ENCODE measurements at places on chromosomes 7 and 10.

GRCh38 chr10:21347043-21347784 lies 178.3 kb downstream of the SKIDA1 start:
- DNase-seq, result no peak

DNA sequence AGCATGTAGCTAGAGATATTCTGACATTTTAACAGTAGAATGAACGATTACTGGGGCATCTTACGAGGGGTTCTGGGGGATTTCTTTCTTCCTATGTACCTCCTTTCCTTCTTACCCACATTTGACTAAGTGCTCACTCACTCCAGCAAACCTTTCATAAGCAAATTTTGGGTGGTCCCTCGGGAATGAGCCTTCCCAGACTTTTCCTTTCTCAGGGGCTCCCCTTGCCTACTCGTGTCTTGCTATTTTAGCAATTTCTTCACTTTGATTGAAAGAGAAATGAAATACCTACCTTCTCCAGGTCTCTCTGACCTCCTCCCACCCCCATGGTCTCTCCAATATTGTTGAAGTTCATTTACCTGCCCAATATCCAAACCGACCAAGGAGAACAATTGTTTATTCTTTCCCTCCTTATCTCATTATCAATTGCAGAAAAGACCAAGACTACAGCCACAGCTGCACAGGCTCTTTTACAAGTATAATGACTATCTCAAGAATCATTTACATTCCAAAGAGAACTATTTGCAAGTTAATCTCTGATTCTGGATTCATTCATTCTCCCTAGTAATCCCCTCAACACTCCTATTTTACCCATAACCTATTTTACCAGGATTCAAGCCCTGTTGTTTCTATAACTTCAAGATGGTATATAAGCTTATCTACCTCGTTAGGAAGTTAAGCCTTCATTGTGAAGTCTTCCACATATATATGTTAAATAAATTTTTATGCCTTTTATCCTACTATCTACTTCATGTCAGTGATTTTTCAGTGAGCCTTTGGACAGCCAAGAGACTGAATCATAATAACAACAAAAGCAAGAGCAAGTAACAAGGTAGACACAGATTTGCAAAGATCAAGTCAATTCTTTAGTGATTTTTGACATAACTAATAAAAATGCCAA lies 480.6 kb downstream of the IPMK start:
- DNase-seq, result no peak

DNA sequence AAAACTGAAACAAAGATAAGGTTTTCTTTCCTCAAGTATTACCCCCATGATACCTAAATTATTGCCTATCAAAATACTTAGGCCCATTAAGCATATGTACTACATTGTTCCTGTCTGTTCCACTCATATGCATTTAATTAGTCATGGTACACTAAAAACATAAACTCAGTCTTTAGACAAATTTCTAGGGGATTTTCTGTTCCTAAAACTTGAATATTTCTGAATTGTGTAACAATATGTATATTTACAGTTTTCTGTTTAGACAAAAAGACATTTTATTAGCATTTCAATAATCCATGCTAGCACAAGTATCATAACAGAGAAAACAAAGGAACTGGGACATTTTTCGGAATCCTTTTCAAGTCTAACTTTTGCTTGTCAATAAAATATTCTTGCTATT lies 234.2 kb downstream of the CRPPA start:
- no peak for DNase-seq

DNA sequence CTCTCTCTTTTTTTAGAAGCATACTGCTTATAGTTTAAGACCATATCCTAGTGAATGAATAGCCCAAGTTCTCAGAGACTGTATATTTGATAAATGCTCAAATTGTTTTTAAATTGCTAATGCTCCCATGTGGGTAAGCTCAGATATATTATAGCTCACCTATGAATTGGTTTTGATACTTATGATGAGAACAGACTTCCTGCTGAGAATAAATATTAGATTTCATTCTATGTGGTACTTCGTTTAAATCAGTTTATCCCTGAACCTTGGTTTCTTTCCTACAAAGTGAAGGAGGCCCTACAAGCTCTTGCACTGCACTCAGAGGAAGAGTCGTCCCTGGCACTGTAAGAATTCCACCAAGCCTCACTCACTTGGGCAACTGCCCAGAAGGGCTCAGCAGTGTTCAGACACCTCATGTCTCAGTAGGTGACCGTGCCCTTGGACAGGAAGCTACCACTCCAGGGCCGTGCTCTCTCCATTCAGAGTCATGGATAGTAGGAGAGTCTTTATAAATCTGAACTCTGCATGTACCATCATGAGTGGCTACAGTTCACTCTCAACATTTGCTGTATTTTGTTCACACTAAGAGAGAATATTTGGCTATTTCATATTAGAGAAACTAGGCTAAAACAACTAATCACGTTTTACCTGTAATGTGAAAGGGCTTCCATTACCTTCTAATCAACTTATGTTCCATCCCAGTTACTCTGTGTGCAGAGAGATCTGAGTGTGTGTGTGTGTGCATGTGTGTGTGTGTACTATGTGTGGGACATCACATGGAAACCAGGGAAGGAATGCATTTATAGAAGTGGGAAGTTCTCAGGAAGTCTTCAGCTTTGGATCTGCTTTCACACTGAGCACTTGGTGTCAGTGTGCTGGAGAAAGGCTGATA lies 93.8 kb downstream of the PTPRE start:
- no peak for DNase-seq

- DNase-seq, result no peak
These were observed 20.4 kb upstream of the DPYSL4 start for GRCh38 chr10:132166216-132166950.

DNA sequence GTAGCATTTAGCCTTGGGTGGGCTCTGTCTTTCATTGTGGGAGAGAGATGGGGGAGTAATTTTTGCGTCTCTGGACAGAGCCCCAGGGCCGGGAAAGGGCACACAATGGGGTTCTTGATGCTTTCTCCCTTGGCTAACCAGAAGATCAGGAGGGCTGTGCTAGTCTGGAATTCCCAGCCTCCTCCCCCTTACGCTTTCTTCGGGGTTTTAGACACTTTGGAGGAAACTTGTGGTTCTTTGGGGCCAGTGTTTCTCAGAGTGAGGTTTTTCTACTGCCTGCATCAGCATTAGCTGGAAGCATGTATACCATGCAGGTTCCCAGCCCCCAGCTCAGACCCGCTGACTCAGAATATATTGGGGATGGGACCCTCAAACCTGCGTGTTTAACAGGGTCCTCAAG lies 7.0 kb downstream of the NEURL1 start:
- DNase-seq, result no peak

GRCh38 chr7:117248829-117249228 lies 74.0 kb downstream of the WNT2 start:
- no peak for DNase-seq

DNA sequence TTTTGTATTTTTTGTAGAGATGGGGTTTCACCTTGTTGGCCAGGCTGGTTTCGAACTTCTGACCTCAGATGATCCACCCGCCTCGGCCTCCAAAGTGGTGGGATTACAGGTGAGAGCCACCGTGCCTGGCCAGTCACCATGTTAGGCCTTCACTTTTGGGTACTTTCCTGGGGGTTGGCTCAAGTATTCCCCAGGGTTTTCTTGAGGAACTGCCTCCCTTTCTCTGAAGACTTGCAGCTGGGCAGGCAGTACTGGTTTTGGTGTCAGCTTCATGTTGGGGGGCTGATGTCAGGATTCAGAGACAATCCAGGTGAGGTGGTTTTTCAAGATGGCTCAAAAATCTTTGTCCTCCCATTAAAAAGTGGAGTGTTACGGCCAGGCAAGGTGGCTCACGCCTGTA lies 7.7 kb downstream of the ZNHIT1 start:
- DNase-seq, result no peak

DNA sequence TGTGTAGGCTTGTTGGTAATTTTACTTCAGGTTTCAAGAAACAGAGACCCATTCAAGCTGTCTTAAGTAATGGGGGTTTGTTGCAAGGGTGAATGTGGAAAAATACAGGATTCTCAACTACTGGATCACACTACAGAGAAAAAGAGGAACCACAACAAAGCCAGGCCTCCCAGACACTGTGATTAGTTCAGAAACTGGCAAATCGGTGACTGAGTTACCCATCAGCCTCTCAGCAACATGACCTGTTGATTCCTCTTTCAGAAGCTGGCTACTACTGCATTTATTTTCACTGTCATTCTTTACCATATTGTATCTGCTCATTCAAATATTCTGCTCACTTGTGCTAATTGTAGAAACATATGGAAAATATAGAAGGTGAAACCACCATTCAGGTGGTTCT lies 16.0 kb downstream of the CCDC71L start:
- DNase-seq, result no peak

GRCh38 chr7:105014693-105015389 lies 836 bp downstream of the KMT2E start:
- DNase-seq, result peak; percentile 80

DNA sequence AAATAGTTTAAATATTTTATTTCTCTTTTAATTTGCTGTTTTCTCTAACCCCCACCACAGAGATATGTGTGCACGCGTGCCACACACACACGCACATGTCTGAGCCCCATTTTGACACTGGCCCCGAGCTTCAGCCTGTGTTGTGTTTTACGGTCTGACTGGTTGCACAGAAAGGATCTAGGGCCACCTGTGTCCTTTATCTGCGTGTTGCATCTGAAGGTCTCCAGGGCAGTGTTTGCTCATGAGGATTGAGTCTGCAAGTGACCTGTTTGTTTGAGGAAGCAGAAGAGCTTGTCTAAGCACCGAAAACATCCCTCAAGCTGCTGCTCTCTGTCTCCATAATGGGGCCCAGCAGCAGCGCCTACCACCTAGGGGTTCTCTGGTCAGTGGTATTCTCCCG lies 266.4 kb upstream of the LYZL1 start:
- no peak for DNase-seq

DNA sequence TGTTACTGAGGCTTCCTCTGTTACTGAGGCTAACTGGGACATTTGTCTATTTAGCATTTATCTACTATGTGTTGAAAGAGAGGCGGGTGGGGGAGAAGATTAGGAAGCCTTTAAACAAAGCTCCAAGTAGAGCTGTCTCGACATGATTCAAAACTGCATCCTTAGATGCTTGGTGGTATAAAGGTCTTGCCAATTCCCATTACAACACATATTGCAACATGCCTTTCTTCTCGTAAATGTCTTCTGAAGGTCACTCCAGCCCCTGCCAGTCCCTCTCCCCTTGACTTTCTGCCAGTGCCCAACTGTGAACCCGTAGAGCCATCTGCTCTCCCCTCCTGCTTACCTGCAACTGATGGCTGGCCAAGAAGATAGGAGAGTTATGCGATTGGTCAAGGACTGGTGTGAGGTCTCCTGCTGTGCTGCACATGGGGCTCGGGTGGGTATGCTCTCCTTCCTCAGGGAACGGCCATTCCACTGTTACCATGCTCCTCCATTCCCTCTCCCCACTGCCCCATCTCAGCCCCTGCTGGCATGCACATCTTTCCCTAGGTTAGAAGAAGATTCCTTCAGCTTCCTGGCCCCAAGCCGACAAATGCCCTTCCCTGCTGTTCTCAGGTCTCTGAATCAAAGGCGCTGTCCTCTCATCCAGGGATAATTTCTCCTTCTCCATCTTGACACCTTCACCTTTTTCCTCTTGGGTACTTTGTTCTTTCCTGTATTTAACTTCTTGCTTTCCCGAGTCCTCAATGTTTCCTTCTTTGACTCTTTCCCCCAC lies 43.6 kb upstream of the ZNF32 start:
- DNase-seq, result no peak

DNA sequence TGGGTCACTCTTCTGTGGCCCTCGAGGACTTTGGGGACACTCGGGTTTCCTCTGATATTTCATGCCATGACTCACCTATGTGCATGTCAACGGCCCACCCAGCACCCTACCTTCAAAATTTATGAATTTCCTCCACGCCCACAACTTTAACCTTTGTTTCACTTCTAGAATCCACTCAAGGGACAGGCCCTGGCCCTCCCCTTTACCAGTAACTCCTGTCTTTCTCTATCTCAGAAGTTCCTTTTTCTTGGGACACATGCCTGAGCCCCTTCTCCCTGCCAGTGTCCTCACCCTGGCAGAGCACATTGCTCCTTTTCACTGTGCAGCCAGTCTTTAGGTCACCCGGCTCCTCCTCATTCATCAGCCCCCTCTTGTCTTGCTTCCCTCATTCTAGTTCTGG lies 282.5 kb upstream of the KLF6 start:
- no peak for DNase-seq

GRCh38 chr10:98086837-98087708 lies 47.4 kb upstream of the R3HCC1L start:
- no peak for DNase-seq

DNA sequence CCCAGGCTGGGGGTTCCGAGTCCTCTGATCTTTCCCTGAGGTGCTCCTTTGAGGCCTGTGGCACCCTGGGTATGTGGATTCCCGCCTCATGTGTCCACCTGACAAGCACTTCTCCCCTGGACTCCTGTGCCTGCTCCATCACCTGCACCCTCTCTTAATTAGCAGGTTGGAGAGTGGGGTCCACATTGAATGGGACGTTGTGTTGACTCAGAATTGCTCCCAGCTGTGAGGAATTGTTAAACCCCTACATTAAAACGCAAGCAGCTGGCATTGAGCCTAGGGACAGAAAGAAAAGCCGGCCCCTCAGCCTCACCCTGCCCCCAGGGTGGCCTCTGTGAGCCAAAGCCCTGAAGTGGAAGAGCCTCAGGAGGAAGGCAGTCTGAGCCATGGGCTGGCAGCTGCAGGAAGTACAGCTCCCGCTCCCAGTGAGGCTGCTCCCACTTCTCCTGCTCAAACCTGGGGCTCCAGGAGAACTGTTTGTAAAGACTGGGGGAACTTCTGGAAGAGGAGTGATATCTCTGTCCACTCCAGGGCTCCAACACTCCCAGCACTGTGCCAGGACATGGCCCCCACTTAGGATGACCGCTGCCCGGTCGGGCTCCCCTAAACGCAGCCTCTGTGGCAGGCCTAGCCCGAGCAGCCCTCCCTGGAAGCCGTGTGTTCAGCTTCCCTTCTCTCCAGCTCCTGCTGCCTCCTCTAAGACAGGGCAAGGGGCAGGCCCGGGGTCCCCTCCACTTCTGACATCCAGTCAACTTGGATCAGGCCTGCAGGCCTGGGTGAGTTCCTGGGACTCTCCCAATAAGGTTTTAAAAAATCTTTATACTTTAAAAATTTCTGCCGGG lies 1.8 kb upstream of the OPN4 start:
- DNase-seq, result no peak

- no peak for DNase-seq
These were observed 15.3 kb upstream of the THSD7A start for GRCh38 chr7:11847336-11847735.

- no peak for DNase-seq
These were observed at the start of gene TAS2R39 for GRCh38 chr7:143183024-143183423. Gene TAS2R39 (plus strand): TSS chr7:143183419. CDS start chr7:143183419, 0 bp downstream.

- no peak for DNase-seq
These were observed 65.1 kb upstream of the VSTM2A start for GRCh38 chr7:54477083-54477482.

DNA sequence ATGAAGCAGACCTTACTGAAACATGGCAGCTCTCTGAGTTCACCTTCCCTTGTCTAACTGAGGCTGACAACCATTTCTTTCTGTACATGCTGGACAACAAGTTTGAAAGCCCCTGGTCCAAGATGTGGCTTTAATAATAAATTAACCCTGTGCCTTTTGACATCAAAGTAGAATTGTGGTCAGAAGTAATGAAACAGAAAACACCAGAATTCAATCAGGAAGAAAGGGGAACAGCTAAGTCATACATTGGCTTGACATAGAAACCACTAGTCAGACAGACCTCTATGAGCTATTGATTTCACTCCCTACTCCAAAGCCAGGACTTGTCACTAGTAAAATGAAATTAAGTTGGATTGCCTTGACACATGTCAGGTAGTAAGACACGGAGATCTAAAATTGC lies 175.2 kb upstream of the ASAH2 start:
- DNase-seq, result no peak
